Colonic mucosa (tissue), 4 donors: ENCODE measurements at places on chromosomes 12 and 14. TPM values are rescaled to one million over a fixed set of nuclear protein-coding genes. Genes with fewer than 3 reads are reported as not detected.

- no peaks in the 10 kb centered on the region for H3K27me3 ChIP-seq
- no peak for DNase-seq
- no peaks in the 10 kb centered on the region for H3K4me1 ChIP-seq
Measured at GRCh38 chr14:101249676-101250036, 311.6 kb upstream of the DIO3 start.

DNA sequence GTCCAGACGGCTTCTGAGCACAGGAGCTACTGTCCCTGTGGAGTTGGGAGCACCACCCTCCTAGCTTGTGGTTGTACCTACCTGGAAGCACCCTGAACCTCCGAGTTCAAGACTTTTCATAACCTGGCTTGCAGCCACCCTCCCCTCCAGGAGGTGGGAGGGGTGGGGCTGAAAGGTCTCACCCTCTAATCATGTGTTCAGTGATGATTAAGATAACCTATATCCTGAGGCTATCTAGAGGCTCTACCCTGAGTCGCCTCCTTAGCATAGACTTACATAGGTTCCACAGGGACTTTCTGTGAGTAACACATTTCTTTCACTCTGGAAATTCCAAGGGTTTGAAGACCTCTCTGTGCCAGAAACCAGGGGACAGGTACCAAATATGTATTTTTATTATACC lies 146.5 kb downstream of the CFAP54 start:
- H3K36me3 ChIP-seq, result no peaks in the 10 kb centered on the region
- no peak overlapping the region for H3K4me3 ChIP-seq
- no peaks in the 10 kb centered on the region for H3K27me3 ChIP-seq

DNA sequence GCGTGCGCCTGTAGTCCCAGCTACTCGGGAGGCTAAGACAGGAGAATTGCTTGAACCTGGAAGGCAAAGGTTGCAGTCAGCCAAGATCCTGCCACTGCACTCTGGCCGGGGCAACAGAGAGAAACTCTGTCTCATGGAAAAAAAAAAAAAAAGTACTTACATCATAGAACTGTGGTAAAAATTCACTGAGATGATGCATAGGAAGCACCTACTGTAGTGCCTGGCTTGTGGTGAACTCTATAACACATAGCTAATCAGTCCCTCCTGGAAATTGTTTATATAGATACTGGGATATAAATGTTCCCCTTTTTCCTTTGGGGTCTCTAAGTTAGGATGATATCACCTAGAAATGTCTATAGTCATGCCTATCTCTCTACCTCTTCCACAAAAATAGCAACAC lies 89.7 kb upstream of the CPM start:
- H3K27me3 ChIP-seq, result no peaks in the 10 kb centered on the region
- H3K27ac ChIP-seq, result no peak overlapping the region
- no peak overlapping the region for H3K4me3 ChIP-seq
- DNase-seq, result no peak

The TMEM229B gene
- total RNA-seq, result 6.9 TPM

GRCh38 chr14:89697281-89698060 lies 257.1 kb downstream of the EFCAB11 start:
- H3K36me3 ChIP-seq, result no peaks in the 10 kb centered on the region
- no peak for DNase-seq
- no peak overlapping the region for H3K4me3 ChIP-seq
- no peaks in the 10 kb centered on the region for H3K27me3 ChIP-seq
- no peak overlapping the region for H3K27ac ChIP-seq

DNA sequence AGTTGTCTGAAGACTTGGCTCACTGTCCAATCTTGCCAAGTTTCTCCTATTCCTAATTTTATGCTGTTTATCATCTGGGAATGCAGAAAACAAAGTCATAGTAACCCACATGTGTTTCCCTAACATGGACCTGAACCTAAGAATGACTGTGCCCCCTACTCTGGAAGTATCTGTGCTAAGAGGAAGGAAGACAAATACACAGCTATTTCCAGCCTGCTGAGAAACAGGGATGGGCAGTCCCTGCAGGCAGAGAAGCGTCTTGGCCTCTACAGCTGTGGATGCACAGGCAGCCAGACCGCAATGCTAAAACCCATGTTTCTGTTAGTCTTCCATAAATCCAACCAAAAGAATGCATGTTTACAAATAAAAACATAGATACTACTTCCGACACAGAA lies 56.2 kb downstream of the DUSP16 start:
- no peaks in the 10 kb centered on the region for H3K27me3 ChIP-seq
- H3K27ac ChIP-seq, result peak overlapping the region; percentile 52
- H3K4me3 ChIP-seq, result no peak overlapping the region
- no peak for DNase-seq
- H3K4me1 ChIP-seq, result no peaks in the 10 kb centered on the region
- H3K36me3 ChIP-seq, result no peaks in the 10 kb centered on the region

- H3K36me3 ChIP-seq, result no peaks in the 10 kb centered on the region
- no peak overlapping the region for H3K27ac ChIP-seq
- H3K27me3 ChIP-seq, result no peaks in the 10 kb centered on the region
Measured at GRCh38 chr12:2229661-2230539, 177.1 kb downstream of the CACNA1C start.

DNA sequence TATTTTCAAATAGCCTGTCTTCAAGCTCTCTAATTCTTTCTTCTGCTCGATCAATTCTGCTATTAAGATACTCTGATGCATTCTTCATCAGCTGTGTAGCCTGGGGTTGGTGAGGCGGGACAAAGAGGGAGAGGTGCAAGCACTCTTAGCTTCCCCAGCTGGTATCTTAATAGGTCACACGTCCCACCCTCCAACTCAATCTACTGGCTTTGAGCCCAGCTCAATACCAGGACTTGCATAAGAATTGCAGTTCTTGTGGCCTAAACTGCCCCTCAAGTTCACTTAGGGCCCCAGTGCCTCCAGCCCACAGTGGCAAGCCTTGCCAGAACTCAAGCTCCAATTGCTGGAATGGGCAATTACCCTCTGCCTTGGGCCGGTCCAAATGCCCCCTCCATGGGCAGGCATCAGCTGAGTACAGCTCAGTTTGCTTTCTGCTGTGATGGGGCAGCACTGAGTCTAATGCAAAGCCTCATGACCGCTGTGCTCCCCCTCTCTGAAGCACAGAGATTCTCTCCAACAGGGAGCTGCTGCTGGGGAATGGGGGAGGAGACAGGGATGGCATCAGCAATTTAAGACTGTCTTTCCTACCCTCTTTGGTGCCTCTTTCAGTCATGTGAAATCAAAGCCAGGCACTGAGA lies 5.6 kb upstream of the SPATA7 start:
- H3K27ac ChIP-seq, result no peak overlapping the region
- H3K36me3 ChIP-seq, result no peaks in the 10 kb centered on the region
- no peaks in the 10 kb centered on the region for H3K4me1 ChIP-seq
- H3K4me3 ChIP-seq, result no peak overlapping the region
- no peak for DNase-seq

DNA sequence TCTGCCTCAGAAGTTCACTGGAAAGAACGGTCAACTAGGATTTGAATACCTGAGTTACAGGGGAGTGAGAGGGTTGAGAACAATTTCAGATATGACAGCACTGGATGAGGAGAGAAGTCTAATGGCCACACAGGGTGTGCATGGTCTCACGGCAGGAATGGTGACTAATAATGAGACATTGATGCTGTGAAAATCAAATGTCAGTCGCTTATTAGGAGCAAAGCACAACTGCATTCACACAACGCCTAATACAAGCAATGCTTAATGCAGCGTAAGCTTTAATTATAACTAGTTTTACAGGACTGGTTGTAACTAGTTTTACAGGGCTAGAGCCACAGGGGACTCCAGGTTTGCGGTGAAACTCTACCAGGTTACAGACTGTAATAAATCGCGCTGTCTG lies 23.4 kb upstream of the PRIMA1 start:
- no peak overlapping the region for H3K27ac ChIP-seq
- H3K4me1 ChIP-seq, result no peaks in the 10 kb centered on the region
- H3K4me3 ChIP-seq, result no peak overlapping the region
- H3K27me3 ChIP-seq, result no peaks in the 10 kb centered on the region
- no peak for DNase-seq

GRCh38 chr12:85179680-85180270 lies 100.2 kb upstream of the ALX1 start:
- no peak overlapping the region for H3K4me3 ChIP-seq
- H3K36me3 ChIP-seq, result no peaks in the 10 kb centered on the region
- DNase-seq, result no peak
- no peak overlapping the region for H3K27ac ChIP-seq
- no peaks in the 10 kb centered on the region for H3K27me3 ChIP-seq
- H3K4me1 ChIP-seq, result no peaks in the 10 kb centered on the region

The RPL10L gene
- 5.2 TPM for total RNA-seq

GRCh38 chr12:101485021-101485420 lies 9.9 kb downstream of the SPIC start:
- no peak overlapping the region for H3K4me3 ChIP-seq
- no peaks in the 10 kb centered on the region for H3K4me1 ChIP-seq
- H3K27ac ChIP-seq, result no peak overlapping the region
- DNase-seq, result no peak

- no peak overlapping the region for H3K4me3 ChIP-seq
- no peaks in the 10 kb centered on the region for H3K27me3 ChIP-seq
- H3K27ac ChIP-seq, result no peak overlapping the region
- no peaks in the 10 kb centered on the region for H3K4me1 ChIP-seq
- DNase-seq, result peak; percentile 50
Measured at GRCh38 chr12:38921025-38921677, 15.8 kb upstream of the CPNE8 start.

DNA sequence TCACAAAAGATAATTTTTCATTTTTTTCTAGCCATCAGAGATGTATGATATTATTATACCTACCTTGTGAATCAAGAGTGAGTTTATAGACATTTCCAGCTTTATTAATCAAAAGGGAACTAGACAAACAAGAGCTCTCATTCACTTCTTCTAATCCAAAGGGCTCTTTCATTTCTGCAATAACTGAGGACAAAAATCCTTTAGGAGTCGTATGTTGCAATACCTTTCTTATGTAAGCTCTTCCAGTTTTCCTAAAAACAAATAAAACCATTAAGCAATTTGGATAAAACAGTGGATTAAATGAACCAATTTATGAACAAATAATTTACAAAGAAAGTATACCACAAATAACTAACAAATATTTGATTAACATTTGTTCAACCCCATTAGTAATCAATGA lies 107.1 kb downstream of the CATSPERB start:
- H3K36me3 ChIP-seq, result no peaks in the 10 kb centered on the region
- DNase-seq, result no peak
- no peaks in the 10 kb centered on the region for H3K27me3 ChIP-seq
- no peak overlapping the region for H3K4me3 ChIP-seq

The SMIM41 gene
- total RNA-seq, result 0.58 TPM

- no peaks in the 10 kb centered on the region for H3K4me1 ChIP-seq
- H3K4me3 ChIP-seq, result no peak overlapping the region
Measured at GRCh38 chr12:43711348-43711747, 47.2 kb downstream of the PUS7L start.

DNA sequence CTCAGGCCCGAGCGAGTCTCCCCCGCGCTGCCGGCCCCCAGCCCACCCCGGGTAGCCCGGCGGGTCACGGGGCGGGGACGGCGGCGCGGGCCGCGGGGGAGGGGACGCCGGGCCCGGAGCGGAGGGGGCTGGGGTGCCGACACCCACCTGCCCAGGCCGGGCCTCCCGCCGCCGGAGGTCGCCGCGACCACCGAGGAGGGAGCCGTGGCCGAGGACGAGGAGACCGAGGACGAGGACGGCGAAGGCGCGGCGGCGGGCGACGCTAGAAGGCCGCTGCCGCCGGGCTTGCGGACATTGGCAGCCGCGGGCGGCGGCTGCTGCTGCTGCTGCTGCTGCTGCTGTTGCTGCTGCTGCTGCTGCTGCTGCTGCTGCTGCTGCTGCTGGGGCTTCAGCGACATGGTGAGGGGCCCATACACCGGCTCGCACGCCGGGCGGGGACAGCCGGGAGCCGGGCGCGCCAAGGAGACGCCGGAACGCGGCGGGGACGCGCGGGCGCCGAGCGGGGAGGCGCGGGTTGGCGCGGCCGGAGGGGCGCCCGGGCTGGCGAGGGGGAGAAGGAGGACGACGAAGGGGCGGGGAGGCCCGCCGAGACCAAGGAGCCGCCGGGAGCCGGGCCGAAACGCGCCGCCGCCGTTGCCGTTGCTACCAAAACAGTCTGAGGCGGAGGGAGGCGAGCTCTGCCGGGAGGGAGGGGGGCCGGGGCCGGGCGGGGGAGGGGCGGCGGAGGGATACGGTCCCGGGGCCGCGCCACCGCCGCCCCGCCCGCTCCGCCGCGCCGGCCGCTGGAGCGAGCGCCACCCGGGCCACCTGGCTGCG lies at the start of gene ATXN2:
ATXN2 (minus strand) TSS at position 679 of the 816 bp plus-strand sequence; CDS start at position 398, 281 bp downstream.
- no peaks in the 10 kb centered on the region for H3K4me1 ChIP-seq
- no peaks in the 10 kb centered on the region for H3K27me3 ChIP-seq
- H3K4me3 ChIP-seq, result peak within 1 kb of the TSS; percentile 70
- DNase-seq, result peak; percentile 67

DNA sequence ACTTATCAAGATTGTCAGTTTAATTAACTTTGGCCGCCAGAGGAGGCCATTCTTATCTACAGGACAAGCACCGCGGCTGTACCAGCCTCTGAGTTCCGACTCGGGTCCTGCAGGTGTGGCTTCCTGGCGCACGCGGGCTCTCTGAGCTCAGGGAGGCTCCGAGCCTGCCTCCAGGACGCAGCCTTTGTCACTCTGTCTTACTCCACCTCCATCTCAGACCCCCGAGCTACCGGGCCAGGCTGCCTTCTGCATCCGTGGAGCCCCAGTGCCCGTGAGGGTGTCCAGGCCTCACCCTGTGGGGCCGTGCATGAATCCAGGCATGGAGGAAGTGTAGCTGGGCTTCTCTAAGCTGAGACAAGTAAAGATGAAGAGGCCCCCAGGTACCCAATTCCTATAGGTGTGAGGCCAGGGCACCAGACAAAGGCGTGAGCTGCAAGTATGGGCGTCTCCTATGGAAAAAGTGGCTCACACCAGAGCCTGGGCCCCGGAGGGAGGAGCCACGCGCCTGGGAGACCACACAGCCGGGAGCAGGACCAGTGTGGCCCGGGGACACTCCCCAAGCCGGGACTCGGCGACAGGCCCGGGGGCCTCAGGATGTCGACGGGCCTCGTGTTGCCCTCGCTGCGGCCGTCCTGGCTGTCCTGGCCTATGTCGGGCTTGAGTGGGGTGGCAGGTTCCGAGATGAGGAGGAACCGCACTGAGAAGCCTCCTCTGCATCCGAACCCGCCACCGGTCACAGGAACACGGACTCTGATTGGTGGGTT lies 42.8 kb downstream of the NOC4L start:
- DNase-seq, result no peak
- H3K27ac ChIP-seq, result no peak overlapping the region
- H3K4me3 ChIP-seq, result no peak overlapping the region
- H3K4me1 ChIP-seq, result peaks cover 6% of the 10 kb centered on the region
- H3K27me3 ChIP-seq, result no peaks in the 10 kb centered on the region
- no peaks in the 10 kb centered on the region for H3K36me3 ChIP-seq

DNA sequence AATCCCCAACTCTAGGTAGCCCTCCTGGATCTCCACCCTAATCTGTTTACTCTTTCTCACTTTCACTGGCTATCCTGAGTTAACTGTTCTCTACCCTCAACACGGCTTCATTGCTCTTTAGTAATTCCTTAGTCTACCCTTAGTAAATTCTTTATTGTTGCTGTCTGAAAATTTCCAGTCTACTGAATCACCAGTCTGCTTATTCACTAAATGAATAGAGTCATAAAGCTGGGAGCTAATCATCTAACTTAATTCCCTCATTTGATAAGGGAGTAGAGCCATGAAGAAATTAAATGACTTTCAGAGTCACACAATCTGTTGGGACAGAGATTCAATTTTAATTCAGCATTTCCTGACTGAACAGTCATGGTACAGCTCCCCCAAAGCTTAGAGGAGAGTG lies 36.5 kb downstream of the YEATS4 start:
- no peaks in the 10 kb centered on the region for H3K36me3 ChIP-seq
- DNase-seq, result no peak
- no peaks in the 10 kb centered on the region for H3K4me1 ChIP-seq
- H3K27ac ChIP-seq, result no peak overlapping the region
- H3K4me3 ChIP-seq, result no peak overlapping the region
- no peaks in the 10 kb centered on the region for H3K27me3 ChIP-seq

The TPH2 gene
- total RNA-seq, result not detected

The CCDC196 gene
- 0.82 TPM for total RNA-seq
